ENCODE measurements at places on chromosomes 4 and X. TPM values are rescaled to one million over a fixed set of nuclear protein-coding genes. Genes with fewer than 3 reads are reported as not detected.

UVSSA gene
- total RNA-seq = 14.1 TPM

HS3ST1 gene
- total RNA-seq = 0.33 TPM

- no peak overlapping the region for H3K27ac ChIP-seq
- H3K27me3 ChIP-seq = no peaks in the 10 kb centered on the region
- no peaks in the 10 kb centered on the region for H3K4me1 ChIP-seq
- no peak for DNase-seq
Measured at GRCh38 chr4:183413234-183414200, 30.9 kb upstream of the CDKN2AIP start.

DNA sequence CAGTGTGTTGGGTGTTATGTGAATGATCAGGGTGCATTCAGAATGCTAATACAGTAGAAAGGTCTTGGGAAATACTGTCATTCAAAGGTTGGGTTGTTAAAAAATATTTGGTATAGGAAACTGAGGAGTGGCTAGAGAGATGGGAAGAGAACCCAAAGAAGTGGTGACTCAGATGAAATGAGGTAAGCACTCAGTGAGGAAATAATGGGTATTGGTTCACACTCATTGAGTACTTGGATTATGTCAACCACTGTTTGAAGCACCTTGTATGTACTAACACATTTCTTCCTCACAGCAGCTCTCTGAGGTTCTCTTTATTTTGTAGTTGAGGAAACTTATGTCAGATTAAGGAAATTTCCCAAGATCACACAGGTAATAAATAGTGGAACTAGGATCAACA, 40.8 kb upstream of the NUDT6 start:
- no peak for DNase-seq
- no peaks in the 10 kb centered on the region for H3K27me3 ChIP-seq
- H3K4me3 ChIP-seq = no peak overlapping the region
- H3K4me1 ChIP-seq = no peaks in the 10 kb centered on the region
- H3K27ac ChIP-seq = no peak overlapping the region
